ENCODE measurements at places on chromosomes 2 and 18. TPM values are rescaled to one million over a fixed set of nuclear protein-coding genes. Genes with fewer than 3 reads are reported as not detected.

GRCh38 chr2:24164416-24164973, 10.4 kb upstream of the FAM228A start:
- no peak for DNase-seq

DNA sequence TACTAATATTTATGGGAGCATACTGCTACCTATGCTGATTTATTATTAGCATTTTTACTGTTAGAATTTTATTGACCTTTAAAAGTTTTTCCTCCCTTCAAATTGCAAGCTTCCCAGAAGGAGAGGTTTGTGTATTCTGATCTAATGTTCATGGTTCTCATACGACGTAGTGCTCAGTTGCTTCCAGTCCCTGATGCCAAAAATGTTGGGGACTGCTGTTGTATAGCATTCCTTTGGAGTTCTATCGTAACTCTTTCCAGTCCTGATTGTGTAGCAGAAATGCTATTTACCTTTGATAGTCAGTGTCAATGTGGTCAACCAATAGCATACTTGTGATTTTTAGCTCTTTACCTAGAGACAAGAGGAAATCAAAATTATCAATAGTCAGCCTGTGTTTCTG, 69.5 kb upstream of the ZSWIM2 start:
- DNase-seq: no peak

DNA sequence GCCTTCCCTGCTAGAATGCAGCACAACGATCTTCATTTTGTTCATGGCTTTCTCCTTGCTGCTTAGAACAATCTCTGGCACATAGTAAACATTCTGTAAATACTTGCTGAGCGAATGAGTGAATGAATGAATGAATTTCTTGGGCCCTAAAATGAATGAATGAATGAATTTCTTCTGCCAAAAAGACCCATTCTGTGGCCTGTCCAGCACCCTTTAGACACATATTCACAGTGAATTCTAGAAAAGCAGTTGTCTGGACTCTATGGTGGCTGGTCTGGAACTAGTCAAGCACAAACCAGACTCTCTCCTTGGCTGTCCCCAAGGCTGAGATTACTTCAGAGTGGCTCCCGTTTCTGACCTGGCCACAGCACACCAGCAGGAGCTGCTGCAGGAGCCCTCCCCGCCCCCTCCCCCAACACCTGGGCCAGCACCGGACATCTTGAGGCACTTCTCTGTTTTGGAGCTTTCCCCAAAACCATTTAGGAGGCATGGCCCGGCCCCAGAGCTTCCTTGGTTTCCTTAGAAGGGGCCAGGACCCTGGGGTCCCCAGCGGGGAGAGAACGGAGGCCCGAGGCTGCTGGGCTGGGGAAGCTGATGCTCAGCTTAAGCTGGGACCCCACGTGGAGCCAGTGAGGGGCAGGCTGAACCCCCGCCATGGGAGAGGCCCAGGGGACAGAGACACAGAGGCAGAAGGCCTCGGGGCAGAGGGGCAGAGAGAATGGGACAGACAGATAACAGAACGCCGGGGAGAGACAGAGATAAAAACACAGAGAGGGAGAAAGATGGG, 159.0 kb downstream of the ZFP36L2 start:
- DNase-seq: no peak

DNA sequence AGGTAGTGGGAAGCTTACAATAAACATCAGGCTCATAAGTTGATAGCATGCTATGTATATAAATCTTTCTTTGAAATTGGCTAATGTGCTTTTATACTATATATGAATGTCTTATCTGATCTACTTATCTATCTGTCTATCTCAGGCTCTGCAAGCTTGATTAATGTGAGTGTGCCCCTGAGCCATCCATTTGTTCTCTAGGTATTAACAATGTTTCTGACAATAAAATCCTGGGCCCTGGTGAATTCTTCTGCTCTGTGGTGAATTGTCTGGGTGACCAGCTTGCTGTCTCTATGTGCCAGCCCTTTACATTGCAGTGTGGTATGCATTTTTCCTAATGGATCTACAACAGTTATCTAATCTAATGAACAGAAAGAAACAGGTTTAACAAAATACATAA, 295.9 kb downstream of the HRH4 start:
- no peak for DNase-seq

GRCh38 chr2:237790353-237790752, 8.2 kb upstream of the RBM44 start:
- DNase-seq: no peak

DNA sequence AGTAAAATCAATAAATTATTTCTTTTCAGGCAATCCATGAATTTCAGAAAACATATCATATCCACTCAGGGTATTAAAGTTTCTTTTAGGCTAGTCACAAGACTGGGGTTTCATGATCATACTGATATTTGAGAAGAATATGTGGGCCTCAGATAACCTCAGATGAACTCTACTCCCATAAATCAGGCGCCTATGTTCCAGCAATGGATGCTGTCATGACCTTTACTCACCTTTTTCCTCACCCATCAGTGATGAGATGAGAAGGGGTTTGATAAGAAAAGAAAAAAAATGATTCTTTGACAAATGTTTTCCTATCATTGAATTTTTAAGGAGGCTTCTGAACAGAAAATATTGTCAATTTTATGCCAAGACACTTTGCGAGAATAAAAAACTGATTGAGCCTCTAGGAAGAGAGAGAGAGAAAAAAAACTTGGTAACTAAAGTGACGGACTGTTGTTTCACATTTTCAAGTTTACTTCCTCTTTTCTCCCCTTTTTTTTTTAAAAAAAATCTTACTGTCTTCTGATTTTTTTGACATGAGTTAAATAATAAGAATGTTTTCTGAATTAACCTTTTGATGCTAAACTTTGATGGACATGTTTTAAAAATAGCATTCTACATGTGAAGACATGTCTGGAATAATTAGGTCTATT, 309.1 kb upstream of the MAP2 start:
- DNase-seq: no peak

DNA sequence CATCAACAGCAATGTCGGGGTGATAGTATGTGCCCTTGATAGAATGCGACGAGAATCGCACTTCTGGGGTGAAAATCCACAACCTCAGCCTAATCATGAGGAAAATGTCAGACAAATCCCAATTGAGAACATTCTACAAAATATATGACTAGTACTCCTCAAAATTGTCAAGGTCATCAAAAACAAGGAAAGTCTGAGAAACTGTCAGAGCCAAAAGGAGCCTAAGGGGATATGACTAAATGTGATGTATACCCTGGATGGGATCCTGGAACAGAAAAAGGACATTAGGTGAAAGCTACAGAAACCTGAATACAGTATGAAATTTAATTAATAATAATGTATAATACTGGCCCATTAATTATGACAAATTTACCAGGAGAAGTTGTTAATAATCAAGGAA, 7.6 kb upstream of the CACNB4 start:
- DNase-seq: no peak

- DNase-seq: no peak
These were observed 919 bp downstream of the SF3B1 start for GRCh38 chr2:197433780-197434438.

GRCh38 chr2:240989451-240990265, 8.8 kb upstream of the SNED1 start:
- no peak for DNase-seq

- no peak for DNase-seq
These were observed 52.5 kb upstream of the SLC14A2 start for GRCh38 chr18:45562567-45563479.

DNA sequence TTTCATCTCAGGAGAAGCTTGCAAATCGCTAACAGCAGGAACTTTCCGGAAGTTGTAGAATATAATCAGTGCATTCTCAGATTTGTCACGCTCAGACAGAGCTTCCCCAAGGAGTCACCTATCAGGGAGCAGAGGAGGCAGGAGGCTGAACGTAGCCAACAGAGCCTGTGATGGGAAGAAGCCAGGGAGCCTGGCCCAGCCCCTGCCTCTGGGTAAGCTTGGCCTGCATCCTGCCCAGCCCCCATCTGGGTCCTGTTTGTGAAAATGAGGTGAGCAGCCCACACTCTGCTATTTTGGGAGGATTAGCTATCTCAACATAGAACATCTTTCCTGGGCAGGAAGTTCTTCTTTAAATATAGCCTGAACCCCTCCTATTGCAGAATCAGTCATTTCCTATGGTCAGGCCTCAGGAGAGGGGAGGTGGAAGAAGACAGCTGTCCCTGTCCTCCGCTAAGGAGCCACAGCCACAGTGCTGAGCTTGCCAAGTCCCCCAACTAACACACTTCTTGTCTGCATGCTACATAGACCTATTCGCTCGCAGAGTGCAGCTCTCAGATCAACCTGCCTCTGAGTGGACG, 19.2 kb upstream of the PKDCC start:
- no peak for DNase-seq

- peak; percentile 33 for DNase-seq
These were observed 114.0 kb downstream of the SP3 start for GRCh38 chr2:173851141-173851641.

- DNase-seq: no peak
These were observed 208.4 kb downstream of the SETBP1 start for GRCh38 chr18:44889111-44889510.

DNA sequence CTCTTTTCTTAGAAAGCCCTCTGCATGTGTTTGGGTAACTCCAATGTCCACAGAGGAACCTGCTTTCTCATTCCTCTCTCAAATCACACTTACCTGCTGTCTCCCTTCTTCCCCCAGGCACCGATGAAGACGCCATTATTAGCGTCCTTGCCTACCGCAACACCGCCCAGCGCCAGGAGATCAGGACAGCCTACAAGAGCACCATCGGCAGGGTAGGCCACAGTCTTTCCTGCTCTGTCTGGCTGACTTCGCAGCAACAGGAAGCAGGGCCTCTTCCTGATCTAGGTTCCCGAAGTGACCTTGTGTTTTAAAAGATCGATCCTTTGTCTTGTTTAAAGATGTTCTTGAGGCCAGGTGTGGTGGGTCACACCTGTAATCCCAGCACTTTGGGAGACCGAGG, 25.0 kb upstream of the GMCL1 start:
- no peak for DNase-seq

Gene IL36G
- not detected for total RNA-seq

Gene NAB1
- 77.7 TPM for total RNA-seq

Gene ZEB2
- 190 TPM for total RNA-seq

Gene SLC16A14
- 0.54 TPM for total RNA-seq

Gene BOLL
- not detected for total RNA-seq

Gene NEB
- 3.2 TPM for total RNA-seq

Gene FOXD4L1
- 0.21 TPM for total RNA-seq
